Fibroblast of lung (primary cell): ENCODE measurements at places on chromosomes 6 and 20. TPM values are rescaled to one million over a fixed set of nuclear protein-coding genes. Genes with fewer than 3 reads are reported as not detected.

Gene OTOR
- not detected in 2 replicates for total RNA-seq

Gene GNMT
- total RNA-seq, result not detected in 2 replicates

Gene SPTLC3
- total RNA-seq, result 4.0 and 5.9 TPM in 2 replicates

Gene FILIP1
- 0.33 and 0.77 TPM in 2 replicates for total RNA-seq

Gene BTNL2
- not detected in 2 replicates for total RNA-seq

Gene LY6G6D
- not detected in 2 replicates for total RNA-seq

Gene WRNIP1
- total RNA-seq, result 33.1 and 40.8 TPM in 2 replicates

Gene ABHD16B
- total RNA-seq, result not detected in 2 replicates

Gene KHDRBS2
- total RNA-seq, result not detected in 2 replicates

Gene TRIM15
- total RNA-seq, result not detected in 2 replicates

Gene CTAGE9
- not detected in 2 replicates for total RNA-seq

Gene ENPP4
- 3.6 and 4.0 TPM in 2 replicates for total RNA-seq

Gene BTN1A1
- not detected in 2 replicates for total RNA-seq

Gene CD109
- 12.8 and 51.2 TPM in 2 replicates for total RNA-seq
